ENCODE measurements at places on chromosomes 2 and 18.
A peak's percentile ranks its signal among the peaks of the same experiment; 100 is the strongest.

GRCh38 chr2:17375262-17375661 is 143.0 kb downstream of the RAD51AP2 start:
- DNase-seq: peak; percentile 7

GRCh38 chr2:212940816-212941215 is 210.6 kb downstream of the IKZF2 start:
- DNase-seq: no peak

DNA sequence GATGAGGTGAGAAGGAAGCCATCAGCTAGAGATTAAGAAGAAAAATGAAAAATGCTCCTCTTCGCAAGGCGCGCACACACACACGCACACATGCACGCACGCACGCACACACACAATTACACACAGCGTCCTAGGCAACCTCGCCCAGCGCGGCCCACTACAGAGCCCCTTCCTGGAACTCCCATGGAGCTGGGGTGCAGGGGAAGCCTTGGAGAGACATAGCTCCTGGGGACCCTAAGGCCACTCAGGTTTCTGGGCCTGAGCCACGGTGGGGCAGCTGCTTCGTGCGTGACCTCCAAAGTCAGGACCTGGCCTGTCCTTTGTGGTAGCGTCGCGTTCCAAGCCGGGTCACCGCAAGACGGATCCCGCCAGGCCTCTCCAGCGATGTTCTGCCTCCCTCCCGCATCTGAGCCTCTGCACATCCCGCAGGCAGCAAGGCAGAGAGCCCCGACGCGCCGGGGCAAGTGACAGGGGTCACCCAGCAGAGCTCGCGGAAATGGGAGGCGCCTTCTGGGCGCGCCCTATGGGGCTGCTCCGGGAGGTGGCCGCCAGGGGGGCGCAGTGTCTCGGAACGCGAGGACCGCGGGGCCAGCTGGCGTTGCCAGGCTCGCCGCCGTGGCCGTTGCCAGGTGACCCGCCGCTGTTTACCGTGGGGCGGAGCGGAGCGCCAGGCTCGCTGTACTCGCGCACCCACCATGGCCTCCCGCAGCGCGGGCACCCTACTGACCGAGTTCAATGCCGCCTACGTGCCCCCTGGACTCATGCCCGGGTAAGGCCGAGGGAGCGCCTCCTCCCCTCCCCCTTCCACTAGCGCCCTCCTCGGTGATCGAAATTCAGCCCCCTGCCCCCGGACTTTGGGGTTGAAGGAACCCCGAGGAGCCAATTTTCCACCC is 79.0 kb downstream of the CIB4 start:
- DNase-seq: no peak

GRCh38 chr18:8468191-8468590 is 141.0 kb upstream of the RAB12 start:
- no peak for DNase-seq

DNA sequence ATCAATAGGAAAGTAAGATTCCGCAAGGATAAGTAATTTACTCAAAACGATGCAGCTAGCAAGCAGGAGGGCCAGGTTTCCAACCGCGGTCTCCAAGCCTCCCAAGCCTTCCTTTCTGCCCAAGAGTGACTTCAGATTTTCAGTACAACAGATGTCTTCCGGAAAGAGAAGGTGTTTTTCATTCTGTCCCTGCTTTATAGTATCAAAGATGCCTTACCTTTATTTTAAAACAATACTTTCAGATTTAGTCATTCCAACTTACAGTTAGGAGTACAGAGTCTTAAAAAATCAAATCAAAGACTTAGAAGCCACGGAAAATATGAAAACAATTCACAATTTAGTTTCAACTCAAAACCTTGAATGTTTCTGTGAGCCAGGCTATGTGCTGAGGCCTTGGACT is 43.6 kb downstream of the CYB5A start:
- no peak for DNase-seq

- no peak for DNase-seq
These were observed 99.6 kb downstream of the TXNL1 start for GRCh38 chr18:56538746-56539145.

GRCh38 chr2:79219383-79219988 is 59.9 kb upstream of the REG3A start:
- DNase-seq: peak; percentile 64

- no peak for DNase-seq
These were observed 79.1 kb upstream of the SEC11C start for GRCh38 chr18:59060551-59060950.

GRCh38 chr2:28086611-28087010 is 196.1 kb downstream of the BABAM2 start:
- DNase-seq: no peak

DNA sequence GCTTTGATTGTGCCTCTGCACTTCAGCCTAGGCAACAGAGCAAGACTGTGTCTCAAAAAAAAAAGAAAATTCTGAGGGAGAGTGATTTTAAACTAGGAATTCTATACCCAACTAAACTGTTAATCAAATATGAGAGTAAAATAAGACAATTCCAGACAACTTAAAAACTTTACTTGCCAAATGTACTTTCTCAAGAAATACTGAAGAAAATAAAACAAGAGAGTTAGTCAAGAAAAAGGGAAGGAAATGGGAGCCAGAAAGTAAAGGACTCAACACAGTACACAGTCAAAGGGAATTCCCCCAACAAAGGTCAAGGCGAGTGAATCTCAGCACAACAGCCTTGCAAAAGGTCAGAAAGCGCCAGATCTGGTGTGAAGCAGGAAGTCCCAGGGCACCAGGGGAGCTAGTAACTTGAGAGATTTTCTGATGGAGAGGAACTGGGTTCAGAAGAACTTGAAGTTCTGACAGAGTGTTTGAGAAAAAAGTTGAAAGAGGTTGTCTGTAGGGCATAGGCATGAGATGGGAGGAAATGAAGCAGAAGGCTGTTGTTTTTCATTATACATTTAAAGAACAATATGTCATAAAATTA is 22.6 kb upstream of the TBC1D8 start:
- peak; percentile 55 for DNase-seq

DNA sequence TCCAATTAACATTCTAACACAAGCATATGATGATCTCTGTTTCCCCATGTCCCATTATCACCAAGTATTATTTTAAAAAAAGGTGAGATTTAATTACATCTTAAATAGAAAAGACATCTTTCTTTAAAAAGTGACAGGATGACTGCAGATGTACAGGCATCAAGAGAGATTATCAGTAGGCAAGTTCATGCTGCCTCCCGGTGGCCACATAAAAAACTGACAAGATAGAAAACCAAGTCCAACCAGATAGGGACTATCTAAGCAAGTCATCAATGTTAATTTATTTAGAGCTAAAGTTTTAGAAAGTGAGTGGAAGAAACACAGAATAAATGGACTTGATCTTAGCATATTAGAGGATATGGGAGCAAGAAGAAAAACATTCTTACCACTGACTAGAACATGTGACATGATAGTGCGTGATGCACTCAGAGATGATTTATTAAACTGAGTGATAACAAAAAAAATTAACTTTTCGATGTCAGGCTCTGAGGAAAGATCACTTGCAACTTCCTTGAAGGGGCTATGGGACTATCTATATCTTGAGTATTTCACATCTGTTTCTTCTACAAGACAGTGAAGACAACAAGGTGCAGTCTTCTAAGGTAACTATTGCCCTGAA is 5.4 kb upstream of the TDRD15 start:
- DNase-seq: peak; percentile 51

DNA sequence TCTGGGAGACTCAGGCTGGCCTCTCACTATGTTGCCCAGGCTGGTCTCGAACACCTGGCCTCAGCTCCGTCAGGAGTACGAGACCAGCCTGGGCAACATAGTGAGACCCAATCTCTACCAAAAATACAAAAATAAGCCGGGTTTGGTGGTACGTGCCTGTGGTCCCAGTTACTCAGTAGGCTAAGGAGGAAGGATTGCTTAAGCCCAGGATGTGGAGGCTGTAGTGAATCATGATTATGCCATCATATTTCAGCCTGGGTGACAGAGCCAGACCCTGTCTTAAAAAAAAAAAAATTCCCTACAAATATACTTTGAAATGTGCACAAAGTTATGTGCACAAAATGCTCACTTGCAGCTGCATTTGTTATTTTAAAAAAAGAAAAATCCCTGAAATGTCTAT is 26.3 kb upstream of the AGAP1 start:
- DNase-seq: no peak

DNA sequence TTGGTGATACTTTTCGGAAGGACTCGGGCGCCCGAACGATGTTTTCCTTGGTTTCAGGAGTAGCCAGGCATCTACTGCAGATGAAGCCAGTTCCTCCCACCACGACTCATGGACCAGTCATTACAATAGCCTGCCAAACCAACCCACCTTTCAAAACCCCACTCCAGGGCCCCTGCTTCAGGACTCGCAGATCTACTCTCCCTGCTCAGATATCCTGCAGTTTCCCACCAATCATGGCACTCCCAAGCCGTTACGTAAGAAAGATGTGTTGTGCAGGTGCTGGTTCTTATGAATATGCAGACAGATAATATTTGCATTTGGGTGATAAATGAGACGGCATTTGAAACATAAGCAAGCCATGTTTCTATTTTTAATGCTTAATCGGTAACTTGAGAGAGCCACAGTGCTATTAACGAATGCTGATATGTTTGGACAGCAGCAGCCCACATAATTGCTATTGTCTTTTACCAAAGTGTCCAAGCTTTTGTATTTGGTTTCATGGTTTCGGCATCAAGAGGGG is 3.5 kb upstream of the CYS1 start:
- DNase-seq: no peak

- DNase-seq: no peak
These were observed 2.4 kb upstream of the ZEB2 start for GRCh38 chr2:144522176-144522896.

DNA sequence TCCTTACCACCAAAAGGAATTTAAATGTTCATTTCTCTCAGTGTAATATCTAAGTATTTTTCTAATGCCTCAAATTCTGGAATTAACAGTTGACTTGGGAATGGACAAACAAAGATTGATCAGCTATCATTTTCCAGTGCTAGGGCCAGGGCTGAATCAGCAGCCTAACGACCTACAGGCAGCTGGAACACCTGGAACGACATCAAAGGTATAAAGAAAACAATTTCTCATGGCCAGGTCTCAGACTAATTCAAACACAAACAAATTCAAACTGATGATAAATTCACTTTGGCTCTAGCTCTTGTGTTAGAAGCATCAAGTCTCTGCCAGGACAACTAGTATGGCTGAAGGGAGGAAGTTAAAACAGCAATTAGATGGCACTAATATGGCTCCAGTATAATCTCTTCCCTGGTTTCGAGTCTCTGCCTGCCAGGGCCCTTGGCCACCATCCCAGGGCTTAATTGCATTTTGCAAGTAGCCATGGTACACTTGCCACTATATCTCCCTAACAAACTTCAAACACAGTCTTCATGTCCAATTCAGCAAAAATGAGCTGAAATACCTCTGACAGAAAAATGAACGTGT is 70.2 kb upstream of the FSHR start:
- DNase-seq: no peak

- DNase-seq: no peak
These were observed 33.9 kb downstream of the RAB31 start for GRCh38 chr18:9741793-9742523.

GRCh38 chr2:207815254-207815653 is 45.5 kb upstream of the FZD5 start:
- DNase-seq: no peak

DNA sequence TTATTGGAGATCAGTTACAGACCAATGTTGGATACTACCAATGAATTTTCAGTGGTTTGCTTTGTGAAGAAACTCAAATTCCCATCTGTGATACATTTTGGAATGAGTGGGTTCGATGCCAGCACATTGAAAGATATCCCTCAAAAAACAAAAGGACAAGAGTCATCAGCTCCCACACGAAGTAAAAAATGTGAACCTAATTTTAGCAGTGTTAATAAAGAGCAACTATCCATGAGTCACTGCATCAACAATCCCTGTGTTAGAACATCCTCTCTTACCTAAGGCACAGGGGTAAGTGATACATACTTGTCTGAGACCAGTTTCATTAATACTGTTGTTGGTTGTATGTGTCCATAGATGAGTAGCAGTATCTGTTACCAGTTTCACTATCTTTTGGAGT is 551.8 kb upstream of the SOX11 start:
- DNase-seq: no peak

GRCh38 chr2:164840930-164841718 is 499 bp downstream of the COBLL1 start:
- no peak for DNase-seq

GRCh38 chr18:32899819-32900218 is 127.0 kb upstream of the KLHL14 start:
- peak; percentile 62 for DNase-seq

DNA sequence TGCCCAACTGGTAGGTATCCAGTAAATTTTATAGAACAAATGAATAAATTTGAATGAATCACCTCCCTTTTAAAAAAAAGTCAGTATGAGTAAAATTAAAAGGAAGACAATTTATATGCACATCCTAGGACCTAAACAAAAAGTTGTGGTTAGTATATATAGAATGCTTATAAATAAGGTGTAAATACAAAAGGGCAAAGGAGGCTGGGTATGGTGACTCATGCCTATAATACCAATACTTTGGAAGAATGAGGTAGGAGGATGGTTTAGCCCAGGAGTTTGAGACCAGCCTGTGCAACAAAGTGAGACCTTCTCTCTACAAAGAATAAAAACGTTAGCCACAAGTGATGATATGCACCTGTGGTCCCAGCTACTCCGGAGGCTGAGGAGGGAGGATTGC is 12.8 kb downstream of the C2orf69 start:
- no peak for DNase-seq

- peak; percentile 38 for DNase-seq
These were observed 1500.6 kb upstream of the TMEFF2 start for GRCh38 chr2:193695367-193695766.

GRCh38 chr2:28355521-28356094 is 37.0 kb upstream of the FOSL2 start:
- no peak for DNase-seq

GRCh38 chr2:56260415-56260814 is 76.6 kb downstream of the CCDC85A start:
- no peak for DNase-seq

GRCh38 chr2:178912416-178913048 is 105.3 kb upstream of the TTN start:
- DNase-seq: no peak

- DNase-seq: no peak
These were observed 1080.2 kb downstream of the SUCLG1 start for GRCh38 chr2:83378921-83379320.

DNA sequence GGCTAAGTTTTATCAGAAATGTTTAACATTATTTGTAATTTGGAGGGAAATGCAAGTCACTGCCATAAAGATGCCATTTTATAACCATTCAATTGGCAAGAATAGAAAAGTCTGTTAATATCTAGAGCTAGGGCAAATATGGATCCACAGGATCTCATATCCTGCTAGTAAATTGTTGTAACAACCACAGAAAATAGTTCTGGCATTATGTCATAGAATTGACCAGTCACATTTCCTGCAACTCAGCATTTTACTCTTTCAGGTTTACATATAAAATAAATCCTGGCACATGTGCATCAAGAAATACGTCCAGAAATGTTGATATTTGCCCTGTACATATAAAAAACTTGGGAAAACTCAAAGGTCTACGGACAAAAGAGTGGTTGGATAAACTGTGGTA is 32.9 kb downstream of the OSBPL6 start:
- no peak for DNase-seq

- no peak for DNase-seq
These were observed 6.8 kb upstream of the GAL3ST2 start for GRCh38 chr2:241769819-241770184.
